CD4-positive, alpha-beta T cell treated with Interferon gamma for 1 hour (primary cell): ENCODE measurements at places on chromosomes 4 and X.

DNA sequence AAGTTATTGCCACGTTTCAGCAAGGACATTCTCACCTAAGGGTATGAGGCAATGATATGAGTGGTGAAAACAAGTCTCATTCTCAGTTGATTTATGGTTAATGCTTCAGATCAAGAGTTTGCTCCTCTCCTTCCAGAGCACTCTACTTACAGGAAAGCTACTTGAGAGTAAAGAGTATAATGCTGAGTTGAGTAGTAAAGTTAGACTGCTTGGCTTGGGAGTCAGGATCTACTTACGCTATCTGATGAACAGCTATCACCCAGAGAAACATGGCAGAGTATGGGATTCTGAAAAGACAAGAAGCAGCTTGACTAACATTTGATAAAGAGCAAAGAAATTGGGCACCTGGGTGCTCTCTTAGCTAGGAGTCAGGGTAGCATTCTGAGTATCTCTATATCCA, 211.8 kb downstream of the GLUD2 start:
- no peak for DNase-seq

DNA sequence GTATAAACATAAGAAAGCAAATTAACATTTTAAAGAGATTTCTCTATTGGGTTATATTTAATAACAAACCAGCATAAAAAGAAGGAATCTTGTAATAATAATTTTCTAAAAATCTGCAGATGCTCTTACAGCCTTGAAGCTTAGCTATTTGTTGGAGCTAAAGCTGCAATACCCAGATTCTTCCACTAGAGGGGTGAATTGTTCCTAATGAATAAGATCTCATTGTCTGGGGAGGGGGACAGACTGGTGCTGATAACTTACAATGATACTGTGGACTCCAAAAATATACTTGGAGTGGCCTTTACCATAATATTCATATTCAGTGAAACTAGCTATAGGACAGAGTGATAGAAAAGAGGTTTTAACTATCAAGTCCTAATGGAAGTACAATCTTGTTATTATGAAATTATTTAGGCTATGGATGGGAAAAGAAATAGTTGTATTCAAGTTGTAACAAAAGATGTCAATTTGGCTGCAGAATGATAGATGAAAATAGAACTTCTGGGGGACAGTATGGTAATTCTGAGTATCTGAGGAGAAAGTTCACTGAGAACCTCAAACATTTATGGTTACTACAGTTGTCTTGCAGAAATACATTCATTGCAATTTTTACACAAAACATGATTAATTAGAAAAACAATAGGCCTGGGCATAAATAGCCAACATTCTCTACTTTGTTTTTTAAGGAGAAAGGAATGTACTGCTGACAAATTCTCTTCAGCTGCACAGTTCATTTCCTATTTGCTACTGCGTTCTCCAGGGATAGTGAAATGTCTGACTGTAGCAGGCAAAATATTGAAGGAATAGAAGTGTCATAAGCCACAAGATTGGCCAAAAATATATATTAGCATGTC, 443.3 kb downstream of the GBA3 start:
- no peak for DNase-seq

GRCh38 chr4:1983053-1983845, 25.5 kb downstream of the NELFA start:
- no peak for DNase-seq

GRCh38 chrX:13304052-13304451, 15.8 kb downstream of the ATXN3L start:
- no peak for DNase-seq

DNA sequence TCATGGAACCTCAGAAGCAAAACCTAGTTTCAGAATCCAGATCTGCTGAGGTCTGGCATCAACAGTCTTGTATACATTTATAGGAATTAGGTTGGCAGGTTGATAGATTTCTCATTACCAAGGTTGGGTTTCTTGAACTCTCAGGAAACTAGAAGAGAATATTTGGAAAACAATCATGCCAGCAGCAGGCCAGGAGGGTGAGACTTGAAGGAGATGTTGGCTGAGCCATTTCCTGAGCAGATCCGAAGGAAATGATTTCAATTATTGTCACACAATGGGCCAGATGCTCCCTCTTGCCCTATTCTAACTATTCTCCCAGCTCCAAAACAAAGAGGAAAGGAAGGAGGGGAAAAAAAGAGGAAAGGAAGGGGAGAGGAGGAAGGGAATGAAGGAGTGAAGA, 45.2 kb downstream of the SHROOM4 start:
- no peak for DNase-seq

- no peak for DNase-seq
Measured at GRCh38 chr4:76257824-76258223, 6.3 kb downstream of the FAM47E start.

- no peak for DNase-seq
Measured at GRCh38 chrX:49901048-49901447, 21.3 kb upstream of the CLCN5 start.

DNA sequence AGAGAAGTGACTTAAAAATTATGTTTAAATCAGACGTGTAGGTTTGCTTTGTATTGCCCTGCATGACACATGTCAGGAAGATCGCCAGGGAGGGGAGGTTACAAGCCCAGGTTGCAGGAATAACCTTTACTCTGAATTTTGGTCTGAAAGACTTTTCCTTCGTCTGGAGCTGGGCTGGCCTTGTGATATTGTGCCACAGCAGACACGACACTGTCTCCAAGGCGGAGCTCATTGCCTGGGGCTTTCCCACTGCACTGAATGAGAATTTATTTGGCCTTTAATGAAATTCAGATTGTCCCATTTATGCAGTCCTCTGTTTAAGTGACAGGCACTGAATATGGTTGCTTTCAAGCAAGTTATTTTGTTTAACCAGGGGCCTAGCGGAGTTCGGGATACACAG, 45.1 kb downstream of the RHOH start:
- DNase-seq = peak; percentile 44

DNA sequence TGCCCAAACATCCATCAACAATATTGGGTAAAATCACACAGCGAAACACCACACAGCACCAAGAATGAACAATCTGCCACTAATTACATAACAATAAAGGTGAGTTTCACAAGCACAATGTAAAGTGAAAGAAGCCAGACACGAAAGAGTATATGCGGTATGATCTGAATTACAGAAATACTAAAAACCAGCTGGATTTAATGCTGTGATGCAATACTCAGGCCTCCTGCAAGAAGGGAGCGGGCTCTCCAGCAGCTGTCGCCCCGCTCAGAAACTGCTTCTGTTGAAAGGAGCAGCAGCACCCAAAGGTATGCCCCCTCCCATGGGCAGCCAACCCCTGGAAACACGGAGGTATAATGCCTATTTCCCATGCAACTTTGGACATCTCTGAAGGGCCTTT, 77.0 kb downstream of the PAPSS1 start:
- DNase-seq = no peak

DNA sequence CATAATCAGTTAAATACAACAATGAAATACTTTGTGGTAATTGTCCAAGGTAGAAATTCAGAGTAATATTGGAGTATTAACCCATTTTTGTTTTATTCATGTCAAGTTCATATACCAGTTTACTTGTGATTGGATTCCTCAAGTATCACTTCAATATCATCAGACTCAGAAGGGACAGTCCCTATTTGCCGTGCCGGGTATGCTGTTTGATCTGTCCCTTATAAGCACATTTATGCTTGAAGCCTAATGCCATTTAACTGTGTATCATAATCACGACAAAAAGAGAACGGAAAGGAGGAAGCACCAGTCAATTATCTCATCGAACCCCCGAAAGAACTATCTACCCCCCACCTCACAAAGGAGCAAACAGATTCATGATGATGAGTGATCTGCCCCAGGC, 171.0 kb upstream of the TBL1X start:
- DNase-seq = no peak

- no peak for DNase-seq
Measured at GRCh38 chr4:88102026-88102425, 56.4 kb downstream of the ABCG2 start.

DNA sequence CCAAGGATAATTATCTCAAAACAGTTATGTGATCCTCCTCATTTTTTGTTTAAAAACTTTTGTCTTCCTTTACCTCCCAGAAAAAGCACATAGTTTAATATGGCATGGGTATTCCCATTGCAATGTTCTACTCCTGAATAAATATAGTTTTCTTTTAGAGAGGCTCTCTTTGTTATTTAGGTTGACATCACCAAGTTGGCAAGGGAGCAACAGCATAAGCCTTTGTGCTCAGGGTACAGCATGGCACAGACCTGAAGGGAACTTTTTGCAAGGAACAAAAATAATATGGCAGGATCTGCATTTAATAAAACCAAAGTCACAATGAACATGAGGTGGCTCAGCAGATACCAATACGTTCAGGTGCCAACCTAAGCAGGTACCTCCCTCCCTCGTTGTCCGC, 47.1 kb upstream of the NPY2R start:
- no peak for DNase-seq

DNA sequence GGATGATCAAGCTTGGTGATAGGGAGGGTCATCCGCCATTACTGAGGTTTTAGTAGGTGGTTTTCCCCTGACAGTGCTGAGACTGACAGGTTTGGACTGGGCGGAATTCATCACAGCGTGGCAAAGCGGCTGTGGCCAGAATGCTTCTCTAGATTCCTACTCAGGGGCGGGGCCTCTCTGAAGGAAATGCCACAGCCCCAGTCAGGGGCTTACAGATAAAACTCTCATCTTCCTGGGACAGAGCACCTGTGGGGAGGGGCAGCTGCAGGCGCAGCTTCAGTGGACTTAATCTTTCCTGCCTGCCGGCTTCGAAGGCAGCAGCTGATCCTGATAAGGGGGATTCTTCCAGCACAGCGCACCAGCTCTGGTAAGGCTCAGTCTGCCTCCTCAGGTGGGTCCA, 316.7 kb downstream of the RPA4 start:
- no peak for DNase-seq

DNA sequence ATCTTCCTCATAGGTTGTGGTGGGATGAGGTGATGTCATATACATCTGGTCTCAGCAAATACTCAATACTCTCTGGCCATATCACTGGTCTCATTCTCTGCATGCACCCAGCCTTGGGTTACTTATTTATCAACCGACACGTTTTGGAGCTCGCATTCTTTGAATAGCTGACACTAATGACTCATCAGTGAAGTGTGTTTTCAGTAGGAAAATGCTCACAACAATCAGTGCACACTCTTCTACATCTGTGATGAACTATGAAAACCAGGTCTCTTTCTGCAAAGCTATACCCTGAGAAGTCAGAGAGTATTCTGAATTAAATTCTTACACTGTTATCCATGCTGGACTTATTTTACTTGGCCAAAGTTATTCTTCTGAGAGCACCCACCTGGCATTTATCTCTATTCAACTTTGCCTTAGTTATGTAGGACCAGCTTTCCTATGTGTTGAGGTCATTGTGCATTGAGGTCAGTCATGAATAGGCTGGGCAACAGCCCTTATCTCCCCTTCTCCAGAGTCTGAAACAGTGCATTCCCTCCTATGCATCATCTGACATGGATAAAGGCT, 58.7 kb upstream of the DHX15 start:
- no peak for DNase-seq

DNA sequence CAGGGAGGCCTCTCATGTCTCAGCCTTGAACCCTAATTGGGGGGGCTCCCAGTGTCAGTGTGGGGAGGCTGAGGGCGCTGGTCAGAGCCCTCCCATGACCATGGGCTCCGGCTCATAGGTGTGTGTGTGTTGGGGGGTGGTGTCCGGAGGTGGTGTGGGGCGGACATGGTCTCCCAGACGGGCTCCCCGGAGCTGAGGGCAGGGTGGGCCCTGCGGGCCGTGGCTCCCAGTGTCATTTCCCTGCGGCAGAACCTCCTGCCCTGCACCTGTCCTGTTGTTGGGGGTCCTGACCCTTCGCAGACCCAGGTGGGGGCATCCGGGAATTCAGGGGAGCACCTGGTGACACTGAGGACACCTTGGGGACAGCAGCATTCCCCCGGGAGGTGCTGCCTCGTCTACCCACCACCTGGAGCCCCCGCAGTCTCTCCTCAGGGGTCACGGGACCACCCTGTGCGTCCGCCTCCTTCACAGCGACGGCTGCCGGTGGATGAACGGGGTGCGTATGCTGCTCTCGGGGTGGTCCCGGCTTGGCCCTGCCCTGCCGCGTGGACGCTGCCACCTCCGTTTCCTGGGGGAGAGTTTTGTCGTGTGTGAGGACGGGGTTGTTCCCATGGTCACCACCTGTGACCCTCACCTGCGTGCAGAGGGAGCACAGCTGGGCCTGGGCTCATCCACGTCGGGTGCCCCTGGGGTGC, 14.5 kb upstream of the GTPBP6 start:
- no peak for DNase-seq

DNA sequence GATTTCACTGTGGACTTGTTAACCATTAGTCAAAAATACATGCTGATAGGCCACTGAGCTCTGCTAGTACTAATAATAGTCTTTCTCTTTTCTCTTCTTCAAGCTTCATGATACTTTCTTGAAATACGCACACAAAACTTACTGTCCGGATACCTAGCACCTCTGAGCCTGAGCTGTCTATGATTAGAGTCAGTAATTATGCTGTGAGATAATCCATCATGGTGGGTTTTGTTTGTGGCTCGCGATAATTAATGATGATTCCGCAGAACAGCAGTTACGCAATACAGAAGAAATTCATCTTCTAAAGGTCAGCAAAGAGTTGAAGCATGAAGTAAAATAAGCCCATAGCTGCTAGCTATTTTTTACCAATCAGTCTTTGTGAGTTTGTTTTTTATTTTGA, 511.5 kb upstream of the GALNT7 start:
- no peak for DNase-seq

DNA sequence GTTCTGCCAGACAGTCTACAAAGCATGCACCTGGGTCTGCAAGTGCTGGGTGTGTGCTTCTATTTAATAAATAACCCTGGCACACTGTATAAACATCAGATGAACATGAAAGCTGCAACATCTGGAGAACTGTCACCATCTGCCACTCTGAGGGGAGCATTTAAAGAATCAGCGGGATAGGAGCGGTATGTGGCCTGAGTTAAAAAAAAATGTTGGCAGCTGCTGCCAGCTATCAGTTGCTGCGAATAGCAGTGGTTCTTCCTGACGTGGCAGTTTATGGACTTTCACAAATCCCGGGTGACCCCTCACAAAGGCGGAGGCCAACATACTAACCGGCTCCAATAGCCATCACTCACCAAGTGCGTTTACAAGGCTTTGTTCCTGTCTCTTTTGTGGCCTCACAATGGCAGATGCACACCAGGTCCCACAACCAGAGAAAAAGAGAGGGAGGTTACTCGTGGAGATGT, 95.1 kb downstream of the RASL11B start:
- DNase-seq = no peak

DNA sequence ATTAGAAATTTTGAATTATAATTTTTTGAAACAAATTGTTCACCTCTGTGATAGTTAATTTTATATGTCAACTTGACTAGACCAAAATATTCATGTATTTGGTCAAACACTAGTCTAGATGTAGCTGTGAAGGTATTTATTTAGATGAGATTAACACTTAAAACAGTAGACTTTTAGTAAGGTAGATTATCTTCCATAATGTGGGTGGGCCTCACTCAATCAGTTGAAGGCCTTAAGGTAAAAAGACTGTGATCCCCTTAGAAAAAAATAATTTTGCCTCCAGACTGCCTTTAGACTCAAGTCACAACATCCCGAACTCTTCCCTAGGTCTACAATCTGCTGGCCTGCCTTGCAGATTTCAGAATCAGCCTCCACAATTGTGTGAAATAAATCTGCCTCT, 177.3 kb upstream of the PABPC5 start:
- no peak for DNase-seq

- DNase-seq = no peak
Measured at GRCh38 chrX:132631579-132632232, 142.9 kb upstream of the MBNL3 start.
